Lower leg skin (tissue), 4 donors: ENCODE measurements at places on chromosomes 7 and 10.
A peak's percentile ranks its signal among the peaks of the same experiment; 100 is the strongest.

- no peak for DNase-seq
These were observed 31.9 kb upstream of the CBLL1 start for GRCh38 chr7:107712025-107712424.

- DNase-seq, result peak; percentile 48
These were observed 21.0 kb downstream of the ELFN1 start for GRCh38 chr7:1691096-1691495.

- DNase-seq, result no peak
These were observed 27.7 kb downstream of the ANKRD26 start for GRCh38 chr10:27072436-27073114.

GRCh38 chr7:22248111-22248809, 108.7 kb downstream of the RAPGEF5 start:
- DNase-seq, result no peak

DNA sequence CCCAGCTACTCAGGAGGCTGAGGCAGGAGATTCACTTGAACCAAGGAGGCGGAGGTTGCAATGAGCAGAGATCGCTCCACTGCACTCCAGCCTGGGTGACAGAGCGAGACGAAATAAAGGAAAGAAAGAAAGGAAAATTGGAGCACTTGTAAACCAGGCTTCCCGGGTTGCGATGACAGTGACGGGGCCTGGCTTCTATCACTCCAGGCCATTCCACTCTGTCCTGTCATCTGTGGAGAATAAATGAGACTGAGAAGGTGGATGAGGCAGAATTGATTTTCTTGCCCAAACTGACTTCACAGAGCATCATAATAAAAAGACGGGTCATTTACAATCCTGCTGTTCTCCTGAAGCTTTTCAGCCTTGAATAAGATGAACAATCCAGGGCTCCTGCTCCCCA, 12.1 kb upstream of the KPNA7 start:
- no peak for DNase-seq
